ENCODE measurements at places on chromosomes 16 and 17. TPM values are rescaled to one million over a fixed set of nuclear protein-coding genes. Genes with fewer than 3 reads are reported as not detected.

DNA sequence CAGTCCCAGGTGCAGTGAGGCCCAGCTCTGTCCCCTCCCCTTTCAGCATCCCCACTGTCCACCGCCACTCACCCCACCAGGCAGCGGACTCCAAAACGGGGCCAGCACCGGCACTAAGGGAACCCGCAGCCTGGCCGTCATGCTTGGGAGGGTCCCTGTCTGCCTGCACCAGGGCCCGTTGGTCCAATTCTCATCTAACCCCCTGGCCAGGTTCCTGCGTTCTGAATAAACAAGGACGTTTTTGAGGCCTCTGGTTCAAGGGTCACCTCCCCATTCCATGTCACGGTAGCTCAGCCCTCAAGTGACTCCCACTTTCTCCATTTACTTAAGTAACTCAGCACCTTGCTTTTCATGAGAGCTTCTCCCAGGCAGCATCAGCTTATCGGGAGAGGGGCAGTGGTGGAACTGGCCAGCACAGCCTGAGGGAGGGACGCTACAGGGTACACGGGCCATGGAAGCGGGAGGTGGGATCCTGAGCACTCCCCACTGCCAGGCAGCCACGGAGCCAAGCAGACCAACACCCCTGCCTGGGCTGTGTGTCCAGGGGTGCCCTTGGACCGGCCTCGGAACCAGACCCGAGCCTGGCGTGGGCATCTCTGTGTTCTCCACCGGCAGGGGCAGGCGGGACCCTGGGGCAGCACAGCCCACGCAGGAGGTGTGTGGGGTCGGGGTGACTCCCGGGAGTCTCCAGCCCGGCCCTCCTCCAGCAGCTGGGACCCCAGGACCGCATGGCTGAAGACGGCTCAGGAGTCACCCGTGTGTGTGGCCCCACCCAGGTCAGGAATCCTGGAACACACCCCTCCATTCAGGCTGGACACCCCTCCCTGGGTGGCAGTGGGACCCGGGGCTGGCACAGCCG is 74.9 kb upstream of the GNG13 start:
- peak; percentile 7 for DNase-seq

DNA sequence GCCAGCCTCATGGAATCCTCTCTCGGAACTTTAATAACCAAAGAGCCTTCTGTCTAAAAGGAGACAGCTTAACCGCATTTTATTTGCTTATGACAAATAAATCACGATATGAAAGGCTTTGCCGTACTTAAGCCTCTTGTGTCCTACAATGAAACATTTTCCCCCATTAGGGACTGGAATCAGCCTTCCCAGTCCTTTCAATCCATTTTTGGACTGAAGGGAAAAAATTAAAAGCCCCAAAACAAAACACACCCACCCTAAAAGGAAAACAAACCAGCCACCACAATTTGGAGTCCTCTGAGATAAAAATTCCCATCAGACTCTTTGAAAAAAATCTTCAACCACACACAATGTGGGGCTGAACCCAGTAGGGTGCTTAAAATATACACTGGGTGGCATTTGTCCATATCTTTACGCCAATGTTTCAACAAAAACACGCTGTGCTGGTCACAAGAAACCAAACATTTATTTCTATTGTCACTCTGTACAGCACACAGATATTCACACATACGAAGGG is 3.0 kb downstream of the HOXB4 start:
- DNase-seq = no peak

DNA sequence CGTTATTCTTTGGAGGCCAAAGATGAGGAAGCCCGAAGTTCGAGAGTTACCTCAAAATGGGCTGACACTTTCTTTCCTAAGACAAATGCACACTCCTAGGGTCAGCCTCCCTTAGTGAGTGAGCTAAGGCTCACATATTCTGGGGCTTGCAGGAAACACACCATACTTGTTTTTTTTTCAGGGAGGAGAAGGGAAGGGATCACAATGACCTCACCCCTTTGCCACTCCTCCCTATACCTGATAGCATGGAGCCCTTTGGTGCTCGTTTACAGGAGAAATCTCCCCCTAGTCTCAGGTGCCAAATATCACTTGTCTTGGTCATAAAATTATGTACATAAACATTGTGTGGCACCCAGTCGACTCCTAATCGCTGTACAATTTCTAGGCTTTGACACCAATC is 4.6 kb upstream of the TMEM100 start:
- DNase-seq = no peak

DNA sequence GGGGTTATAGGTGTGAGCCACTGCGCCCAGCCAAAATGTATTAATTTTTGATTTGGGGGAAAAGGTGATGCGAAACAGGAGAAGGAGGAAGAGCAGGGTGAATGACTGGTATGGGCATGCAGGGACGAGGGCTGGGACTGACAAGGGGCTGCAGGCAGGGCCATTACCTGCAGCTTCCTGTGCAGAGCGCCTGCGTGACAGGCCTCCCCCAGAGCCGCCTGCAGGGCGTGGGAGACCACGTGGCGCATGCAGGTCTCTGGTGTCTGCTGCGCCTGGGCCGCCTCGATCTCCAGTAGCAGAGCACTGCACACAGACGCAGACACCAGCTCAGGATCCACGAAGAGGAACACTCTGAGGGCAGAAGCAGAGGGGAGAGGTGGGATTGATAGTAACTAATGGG is 32.4 kb downstream of the PIK3R6 start:
- no peak for DNase-seq

GRCh38 chr17:45005700-45006099 is 37.6 kb upstream of the C1QL1 start:
- DNase-seq = no peak

DNA sequence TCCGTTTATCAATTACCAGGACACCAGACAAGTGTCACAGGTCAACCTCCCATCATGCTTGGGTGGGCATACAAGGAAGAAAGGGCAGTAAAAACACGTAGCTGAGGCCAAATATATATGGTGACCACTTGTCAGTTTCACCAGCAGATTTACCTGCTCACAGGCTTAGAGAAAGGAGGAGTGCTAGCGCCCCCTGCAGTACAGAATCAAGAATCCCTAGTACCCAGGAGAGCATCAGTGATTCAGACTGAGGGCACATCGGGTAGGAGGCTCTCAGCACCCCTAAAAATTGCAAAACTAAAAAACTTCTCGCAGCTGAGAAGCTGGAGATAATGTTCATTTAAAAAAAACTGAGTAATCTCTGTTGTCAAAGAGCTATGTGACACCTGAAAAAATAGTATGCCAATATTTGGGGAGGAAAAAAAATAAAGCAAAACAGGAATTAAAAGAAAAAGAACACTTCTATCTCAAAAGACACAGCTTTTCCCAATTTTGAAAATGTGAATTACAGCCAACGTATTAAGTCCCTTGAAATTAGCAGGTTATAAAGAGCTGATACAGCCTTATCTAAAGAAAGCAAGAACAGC is 21.2 kb upstream of the MON1B start:
- DNase-seq = peak; percentile 77

DNA sequence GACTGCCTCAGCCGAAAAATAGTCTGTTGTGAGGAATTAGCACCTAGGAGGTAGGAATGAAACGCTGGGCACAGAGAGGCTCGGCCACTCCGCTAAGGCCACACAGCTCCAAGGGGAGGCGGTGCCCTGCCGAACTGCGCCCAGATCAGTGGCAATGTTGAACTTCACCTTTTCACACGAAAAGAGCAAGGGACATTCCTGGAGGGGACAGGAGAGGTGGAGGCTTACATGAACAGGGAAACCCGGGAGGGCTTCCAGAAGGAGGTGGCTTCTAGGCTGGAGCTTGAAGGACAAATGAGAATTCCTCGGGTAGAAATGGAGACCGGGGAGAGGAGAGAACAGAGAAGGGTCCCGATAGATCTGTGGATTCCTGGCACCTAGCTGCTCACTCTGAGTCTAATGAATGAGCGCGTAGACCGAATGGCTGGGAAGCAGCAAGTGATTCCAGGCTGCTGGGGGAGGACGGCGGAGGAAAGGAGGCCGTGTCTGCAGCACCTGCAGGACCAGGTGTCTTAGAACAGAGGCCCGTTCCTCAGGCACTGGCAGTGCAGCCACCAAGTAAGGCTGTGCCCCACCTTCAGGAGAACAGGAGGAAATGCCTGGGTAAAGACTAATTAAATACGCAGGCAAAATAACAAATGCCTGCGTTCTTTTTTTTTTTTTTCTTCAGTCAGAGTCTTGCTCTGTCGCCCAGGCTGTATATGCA is 722 bp upstream of the SLC38A10 start:
- DNase-seq = no peak

DNA sequence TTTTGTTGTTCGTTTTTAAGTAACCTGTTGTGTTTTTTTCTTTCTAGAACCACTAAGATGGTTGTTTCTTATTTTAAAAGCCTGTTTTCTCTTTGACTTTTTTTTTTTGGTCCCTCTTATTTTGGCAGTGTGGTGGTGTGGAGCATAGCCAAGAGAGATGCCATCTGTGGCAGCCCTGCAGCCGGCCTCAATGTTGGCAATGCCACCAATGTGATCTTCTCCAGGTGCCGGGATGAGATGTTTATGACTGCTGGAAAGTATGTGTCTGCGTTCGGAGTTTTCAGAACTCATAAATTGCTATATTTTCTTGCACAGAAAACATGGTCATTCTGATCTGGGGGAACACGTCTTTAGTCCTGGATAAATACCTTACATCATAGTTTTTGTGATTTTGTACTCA is 17.6 kb downstream of the CFAP52 start:
- DNase-seq = no peak

DNA sequence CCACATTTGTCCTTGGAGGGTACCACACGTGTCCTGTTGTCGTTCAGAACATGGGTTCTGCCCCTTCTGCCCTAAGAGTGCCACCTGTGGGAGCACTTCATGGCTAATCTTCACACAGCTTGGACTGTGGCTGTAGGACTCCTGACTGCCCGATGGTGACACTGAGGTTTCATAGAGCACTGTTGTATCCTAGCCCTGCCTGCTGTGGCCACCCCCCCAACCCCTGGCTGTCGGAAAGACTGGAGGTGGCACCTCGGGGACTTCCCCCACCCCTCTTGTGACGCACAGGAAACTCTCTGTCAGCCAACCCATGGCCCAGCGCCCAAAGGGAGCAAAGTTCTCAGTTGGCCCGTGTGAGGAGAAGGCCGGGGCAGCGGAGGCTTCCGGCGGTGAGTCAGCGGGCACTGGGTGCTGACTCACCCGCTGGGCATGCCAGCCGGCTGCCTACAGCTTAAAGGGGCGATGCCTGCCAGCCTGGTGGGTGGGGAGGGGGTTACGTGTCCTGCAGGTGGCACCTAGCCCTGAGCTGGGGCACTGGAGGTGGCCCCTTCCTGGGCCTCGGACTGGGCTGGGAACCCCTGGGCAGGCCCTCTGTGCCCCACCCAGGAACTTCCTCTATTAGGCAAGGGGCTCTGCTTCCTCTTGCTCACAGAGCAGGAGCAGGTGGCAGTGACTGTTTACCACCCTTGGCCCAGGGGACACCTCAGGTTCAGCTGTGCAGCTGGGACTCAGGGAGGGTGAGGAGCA is 3.4 kb downstream of the MAP2K3 start:
- DNase-seq = no peak

DNA sequence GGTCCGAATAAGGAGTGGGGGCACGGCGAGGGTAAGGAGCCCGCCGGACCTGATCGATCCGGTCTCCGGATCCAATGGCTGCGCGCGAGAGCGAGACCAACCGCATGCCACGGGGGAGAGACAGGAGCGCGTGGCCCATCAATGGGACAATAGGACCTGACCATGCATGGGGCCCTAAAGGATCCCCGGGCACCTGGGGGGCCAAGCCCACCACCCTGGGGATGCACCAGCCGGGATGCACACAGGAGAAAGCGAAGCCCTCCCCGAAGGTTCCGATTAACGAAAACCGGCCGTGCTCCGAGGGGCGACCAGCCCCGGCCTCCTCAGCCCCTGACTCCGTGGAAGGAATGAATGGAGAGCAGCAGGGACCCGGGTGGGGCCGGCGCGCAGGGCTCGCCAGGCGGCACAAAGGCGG is 525 bp downstream of the JPT1 start:
- DNase-seq = peak; percentile 54

- DNase-seq = no peak
These were observed 6.9 kb upstream of the SLC13A2 start for GRCh38 chr17:28466521-28467048.

GRCh38 chr17:36212966-36213365 is 2.1 kb downstream of the CCL4L2 start:
- no peak for DNase-seq

DNA sequence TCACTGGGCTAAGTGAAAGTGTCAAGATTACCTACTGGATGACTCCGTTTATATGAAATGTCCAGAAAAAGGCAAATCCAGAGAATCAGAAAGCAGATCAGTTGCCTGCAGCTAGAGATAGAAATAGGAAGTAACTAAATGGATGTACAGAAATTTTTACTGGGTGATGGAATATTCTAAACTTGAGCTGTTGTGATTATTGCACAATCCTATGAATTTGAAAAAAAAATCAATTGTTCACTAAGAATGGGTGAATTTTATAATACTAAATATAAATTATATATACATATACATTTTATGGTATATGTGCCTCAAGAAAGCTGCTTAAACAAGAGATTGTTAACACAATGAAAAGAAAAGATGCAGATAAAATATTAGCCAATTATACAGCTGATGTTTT is 181.1 kb upstream of the C16orf82 start:
- DNase-seq = no peak

DNA sequence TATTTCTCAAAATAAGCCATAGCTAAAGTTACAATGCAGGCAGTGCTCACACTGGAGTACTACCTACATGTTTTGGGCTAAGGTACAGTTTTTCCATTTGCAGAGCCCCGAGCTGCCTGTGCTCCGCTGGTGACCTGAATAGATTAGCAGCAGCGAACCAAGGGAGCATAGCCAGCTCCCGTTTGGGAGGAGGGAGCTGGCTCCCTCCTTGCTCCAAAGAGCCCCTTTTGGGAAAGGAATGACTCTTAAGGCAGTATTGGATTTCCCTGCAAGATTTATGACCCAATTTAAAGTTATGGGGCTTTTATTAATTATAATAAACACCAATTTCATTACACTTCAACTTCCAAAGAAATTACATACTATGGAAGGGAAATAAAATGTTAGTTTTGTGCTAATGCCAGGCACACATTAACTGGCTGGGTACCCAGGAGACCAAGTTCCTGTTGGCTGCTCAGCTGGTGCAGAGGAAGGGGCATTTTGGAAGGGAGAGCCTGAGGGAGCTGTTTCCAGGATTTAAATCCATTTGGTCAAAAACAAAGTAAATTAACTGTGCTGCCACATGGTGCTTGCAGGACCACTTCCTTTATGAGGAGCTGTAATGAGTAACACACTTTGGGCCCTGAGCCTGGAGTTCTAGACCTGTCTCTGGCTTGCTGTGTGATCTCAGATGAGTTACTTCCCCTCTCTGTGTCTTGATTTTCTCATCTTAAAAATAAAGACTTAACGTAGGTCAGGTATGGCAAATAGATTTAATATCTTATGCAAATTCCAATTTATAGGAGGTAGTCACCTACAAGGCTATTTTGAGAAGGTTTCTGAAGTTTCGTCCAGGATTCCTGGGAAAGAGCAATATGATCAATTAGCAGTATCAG is 362.1 kb upstream of the CCL2 start:
- DNase-seq = no peak

WNT3 gene
- total RNA-seq = 1.7 TPM

MFAP4 gene
- 37.7 TPM for total RNA-seq

EIF3C gene
- total RNA-seq = 832 TPM

KCNJ18 gene
- not detected for total RNA-seq

C16orf46 gene
- total RNA-seq = 1.0 TPM

RGS11 gene
- 18.2 TPM for total RNA-seq

SLC25A10 gene
- total RNA-seq = 60.8 TPM

All from glutamatergic neuron (in vitro differentiated cells).